ENCODE measurements at places on chromosomes 6 and 20. TPM values are rescaled to one million over a fixed set of nuclear protein-coding genes. Genes with fewer than 3 reads are reported as not detected.

GRCh38 chr6:36836111-36837021, 2.9 kb downstream of the CPNE5 start:
- no peak for DNase-seq

- DNase-seq, result no peak
These were observed 175.7 kb upstream of the SNX9 start for GRCh38 chr6:157647261-157647915.

The CEP85L gene
- 10.8 TPM for total RNA-seq

- peak; percentile 64 for DNase-seq
These were observed 157.2 kb upstream of the CARMIL1 start for GRCh38 chr6:25122001-25122400.

- DNase-seq, result no peak
These were observed 630.7 kb downstream of the HACE1 start for GRCh38 chr6:104229057-104229456.

The PPP1R14C gene
- total RNA-seq, result not detected

GRCh38 chr6:146851837-146852236, 253.1 kb downstream of the ADGB start:
- DNase-seq, result peak; percentile 93

DNA sequence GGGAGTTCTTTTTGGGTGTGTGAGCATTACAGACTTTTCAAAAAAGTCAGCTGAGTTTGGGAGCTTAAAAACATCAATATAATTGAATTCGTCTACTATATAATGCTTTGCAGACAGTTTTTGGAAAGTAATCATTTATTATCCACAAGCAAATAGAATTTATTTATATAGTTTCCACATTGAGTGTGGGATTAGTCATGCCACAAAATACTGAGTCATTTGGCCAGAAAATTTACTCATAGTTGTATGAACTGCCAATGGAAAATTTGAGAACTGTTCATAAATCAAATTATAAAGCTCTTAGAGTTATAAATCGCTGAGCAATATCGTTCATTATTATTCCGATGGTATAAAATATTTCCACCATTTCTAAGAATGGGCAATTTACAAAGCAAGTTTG, 5.0 kb downstream of the BEND6 start:
- DNase-seq, result peak; percentile 49
